CD14-positive monocyte (primary cell): ENCODE measurements at places on chromosomes 11 and 22.
A peak's percentile ranks its signal among the peaks of the same experiment; 100 is the strongest.

GRCh38 chr11:57427727-57428082, 784 bp upstream of the SLC43A3 start:
- DNase-seq = no peak

GRCh38 chr11:47018637-47019036, 82.1 kb downstream of the CSTPP1 start:
- DNase-seq = no peak

DNA sequence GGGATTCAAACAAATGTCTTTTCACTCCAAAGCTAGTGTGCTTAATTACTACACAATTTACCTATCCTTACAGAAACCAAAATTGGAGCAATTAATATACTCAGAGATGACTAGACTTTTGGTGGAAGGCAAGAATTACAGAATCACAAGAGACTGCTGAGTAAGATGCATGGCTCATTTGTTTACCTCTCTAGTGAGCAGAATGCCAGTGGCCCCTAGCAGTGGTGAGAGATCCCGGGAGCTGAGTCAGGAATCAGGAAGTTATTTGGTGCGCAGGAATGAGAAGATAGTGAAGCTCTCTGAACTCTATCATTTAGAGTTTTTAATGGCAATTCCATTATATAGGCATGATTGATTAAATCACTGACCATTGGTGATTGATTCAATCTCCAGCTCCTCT, 188.9 kb upstream of the SESN3 start:
- DNase-seq = no peak

DNA sequence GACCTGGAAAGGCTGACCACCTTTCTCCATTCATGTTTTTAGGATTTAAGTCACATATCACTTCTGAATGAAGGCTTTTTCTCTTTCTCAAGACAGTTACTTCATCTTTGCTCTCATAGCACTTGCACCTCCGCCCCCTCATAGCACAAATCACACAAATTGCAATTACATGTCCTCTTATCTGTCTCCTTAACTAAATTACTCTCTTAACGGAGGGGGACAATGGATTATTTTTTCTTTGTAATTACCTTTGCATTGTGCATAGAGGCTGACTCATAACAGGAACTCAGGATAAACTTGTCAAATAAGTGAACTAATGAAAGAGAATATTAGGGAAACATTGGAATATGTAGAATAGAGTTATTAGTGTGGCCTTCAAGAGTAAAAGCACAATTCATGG, 94.7 kb downstream of the MUC15 start:
- DNase-seq = no peak

- no peak for DNase-seq
Measured at GRCh38 chr11:123065621-123066020, 3.7 kb upstream of the HSPA8 start.

- DNase-seq = no peak
Measured at GRCh38 chr11:87351676-87352075, 313.9 kb downstream of the TMEM135 start.

- DNase-seq = no peak
Measured at GRCh38 chr11:116169776-116170175, 603.0 kb downstream of the BUD13 start.

GRCh38 chr22:48973694-48974041, 854.0 kb downstream of the BRD1 start:
- DNase-seq = no peak

GRCh38 chr11:28242596-28242995, 134.4 kb downstream of the METTL15 start:
- DNase-seq = no peak

- no peak for DNase-seq
Measured at GRCh38 chr11:122917311-122917710, 34.8 kb downstream of the JHY start.

- peak; percentile 50 for DNase-seq
Measured at GRCh38 chr22:39530692-39531331, 1.7 kb downstream of the RPS19BP1 start.

- no peak for DNase-seq
Measured at GRCh38 chr11:88179141-88179540, 3.9 kb upstream of the RAB38 start.

- no peak for DNase-seq
Measured at GRCh38 chr22:44039566-44040171, 15.6 kb downstream of the PARVB start.

DNA sequence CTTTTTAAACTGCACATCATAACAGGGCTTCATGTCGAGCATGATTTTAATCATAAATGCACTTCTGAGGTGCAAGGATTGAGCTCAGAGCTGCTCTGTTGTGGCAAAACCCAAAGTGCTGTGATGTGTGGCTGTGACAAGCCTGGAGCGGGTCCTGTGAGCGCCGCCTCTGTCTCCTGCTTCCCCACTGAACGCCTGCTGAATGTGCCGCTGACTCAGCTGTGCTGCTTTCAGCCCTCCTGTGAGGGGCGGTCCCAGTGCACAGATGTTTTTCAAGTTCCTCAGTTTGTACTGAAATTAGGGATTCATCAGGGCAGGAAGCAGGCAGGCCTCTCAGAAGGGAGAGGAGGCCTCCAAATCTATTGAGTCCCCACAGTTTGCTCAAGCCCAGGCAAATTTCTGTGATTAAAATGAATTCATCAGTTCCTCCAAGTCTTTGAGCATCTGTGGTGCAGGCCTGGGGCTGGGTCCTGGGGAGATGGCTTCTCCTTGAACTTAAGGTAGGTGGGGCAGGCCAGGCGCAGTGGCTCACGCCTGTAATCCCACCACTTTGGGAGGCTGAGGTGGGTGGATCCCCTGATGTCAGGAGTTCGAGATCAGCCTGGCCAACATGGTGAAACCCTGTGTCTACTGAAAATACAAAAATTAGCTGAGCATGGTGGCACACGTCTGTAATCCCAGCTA, 3.0 kb upstream of the GTSE1 start:
- DNase-seq = peak; percentile 26

GRCh38 chr11:78499971-78500370, 74.7 kb downstream of the NARS2 start:
- DNase-seq = no peak

DNA sequence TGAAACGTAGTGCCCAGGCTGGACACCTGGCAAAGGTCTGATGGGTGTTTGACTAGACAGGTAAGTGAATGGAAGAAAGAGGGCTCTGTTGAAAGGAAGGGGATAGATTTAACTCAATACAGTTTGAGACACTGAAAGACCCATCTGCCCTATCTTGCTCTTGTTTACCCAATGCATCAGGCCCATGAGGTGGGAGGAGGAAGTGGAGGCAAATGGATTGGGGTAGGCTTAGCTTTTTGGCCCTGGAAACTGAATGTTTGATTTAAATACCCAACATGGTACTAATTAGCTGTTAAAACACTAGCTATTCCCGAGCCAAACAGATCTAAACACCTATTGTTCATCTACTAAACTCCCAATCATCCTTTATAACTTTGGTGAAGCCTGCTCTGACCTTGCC, 3.5 kb upstream of the UVRAG start:
- no peak for DNase-seq

DNA sequence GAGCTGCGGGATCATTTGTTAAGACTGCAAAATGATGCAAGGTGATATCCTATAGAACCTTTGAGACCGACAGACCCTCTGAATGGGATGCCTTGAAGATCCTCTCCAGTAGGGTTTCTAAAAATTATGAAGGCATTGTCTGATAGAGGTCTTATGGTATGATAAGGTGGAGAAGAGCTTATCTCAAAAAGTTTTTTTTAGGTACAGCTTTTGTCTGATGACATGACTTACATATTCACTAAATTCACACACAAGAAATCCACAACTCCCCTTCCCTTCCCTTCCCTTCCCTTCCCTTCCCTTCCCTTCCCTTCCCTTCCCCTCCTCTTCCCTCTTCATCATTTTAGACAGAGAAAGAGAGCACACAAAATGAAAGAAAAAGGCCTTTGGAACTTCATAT, 118.4 kb upstream of the CTSC start:
- DNase-seq = no peak

DNA sequence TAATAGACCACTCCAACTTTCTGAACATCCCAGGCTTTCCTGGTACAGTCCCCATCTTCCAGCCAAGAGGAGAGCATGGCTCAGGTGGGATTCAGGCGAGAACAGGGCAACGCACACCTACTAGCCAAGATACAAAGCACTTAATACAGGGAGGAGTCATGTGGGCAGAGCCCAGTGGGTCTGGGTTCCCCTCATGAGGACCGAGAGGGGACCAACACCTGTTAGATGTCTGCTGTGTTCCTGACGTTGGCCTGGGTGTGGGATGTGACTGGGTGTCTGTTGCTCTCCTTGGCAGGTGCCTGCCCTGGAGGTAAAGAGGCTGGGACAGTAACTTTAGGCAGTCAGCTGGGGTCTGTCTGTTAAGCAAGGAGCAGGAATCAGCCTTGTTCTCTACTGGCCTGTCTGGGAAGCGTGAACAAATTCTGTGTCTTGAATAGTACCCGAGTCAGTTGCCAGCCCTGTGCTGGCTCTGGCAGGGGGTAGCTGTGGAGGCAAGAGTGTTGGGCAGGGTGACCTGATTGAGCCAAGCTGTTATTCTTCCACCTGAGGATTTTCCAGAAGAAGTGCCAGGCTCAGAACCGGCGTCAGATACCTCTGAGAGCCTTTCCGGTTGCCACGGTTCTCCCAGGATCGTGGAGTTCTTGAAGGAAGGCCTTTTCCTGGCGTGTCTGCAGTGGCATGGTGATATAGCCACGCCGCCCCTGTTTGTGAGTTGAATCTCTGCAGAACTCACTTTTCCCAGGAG, 56.3 kb downstream of the BCR start:
- DNase-seq = no peak

DNA sequence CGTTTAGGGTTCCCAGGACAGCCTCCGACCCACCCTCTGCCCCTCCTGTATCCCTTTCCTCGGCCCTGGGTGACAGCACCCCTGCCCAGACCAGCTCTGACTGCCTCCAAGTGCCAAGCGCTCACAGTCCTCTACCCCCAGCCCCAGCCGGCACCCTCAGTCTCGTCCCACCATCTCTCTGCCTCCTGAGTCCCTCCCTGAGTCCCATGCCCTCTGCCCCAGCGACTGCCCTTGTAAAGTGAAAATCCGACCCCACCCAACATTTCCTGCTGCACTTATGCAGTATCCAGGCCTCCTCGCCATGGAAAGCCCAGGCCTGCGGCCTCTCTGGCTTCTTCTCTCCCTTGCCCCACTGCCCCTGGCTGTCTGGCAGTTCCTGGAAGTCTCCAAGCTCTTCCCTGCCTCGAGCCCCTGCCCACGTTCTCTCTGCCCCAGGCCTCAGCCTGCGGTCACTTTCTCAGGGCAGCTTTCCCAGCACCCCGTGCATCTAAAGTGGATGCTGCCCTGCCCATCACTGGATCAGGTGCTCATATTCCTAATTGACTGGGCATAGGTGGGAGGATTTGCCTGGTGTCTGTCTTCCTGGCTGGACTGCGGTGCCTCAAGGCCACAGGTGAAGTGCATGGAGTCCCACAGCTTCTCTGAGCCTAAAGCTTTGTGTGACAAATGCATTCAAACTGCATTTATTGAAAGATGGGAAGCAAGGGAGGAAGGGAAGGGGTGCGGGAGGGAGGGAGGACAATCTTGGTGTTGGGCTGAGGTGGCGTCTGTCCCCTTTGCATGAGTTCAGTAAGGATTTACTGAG, 17.7 kb upstream of the IL2RB start:
- DNase-seq = no peak

DNA sequence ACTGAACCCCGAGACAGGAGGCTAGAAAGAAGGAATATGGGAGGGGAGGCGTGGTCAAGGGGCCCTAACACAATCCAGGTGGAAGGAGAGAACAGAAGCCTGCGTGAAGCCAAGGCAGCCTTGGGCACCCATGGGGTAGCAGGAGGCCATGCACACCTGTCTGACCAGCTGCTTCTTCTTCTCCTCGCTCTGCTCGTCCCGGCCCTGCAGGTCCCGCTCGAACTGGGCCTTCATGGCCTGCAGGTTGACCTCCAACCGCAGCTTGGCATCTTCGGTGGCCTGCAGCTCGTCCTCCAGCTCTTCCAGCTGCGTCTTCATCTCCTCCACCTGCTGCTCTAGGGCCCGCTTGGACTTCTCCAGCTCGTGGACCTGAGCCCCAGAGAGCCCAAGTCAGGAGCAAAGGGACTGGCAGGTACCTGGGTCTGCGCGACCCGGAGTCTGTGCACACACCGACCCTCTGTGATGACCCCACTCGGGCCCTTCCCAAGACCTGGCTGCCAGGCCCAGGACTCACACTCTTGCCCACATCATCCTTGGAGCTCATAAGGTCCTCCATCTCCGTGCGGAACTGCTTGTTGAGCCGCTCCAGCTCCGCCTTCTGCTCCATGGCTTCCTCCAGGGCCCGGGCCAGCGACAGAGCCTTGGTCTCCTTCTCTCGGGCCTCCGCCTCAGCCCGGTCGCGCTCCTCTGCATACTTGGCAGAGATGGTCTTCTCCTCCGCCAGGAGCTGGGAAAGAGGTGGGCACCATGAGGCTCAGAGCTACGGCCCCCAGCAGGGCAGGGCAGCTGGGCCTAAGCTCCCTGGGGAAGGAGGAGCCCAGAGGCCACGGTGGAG, 35.9 kb downstream of the APOL1 start:
- no peak for DNase-seq

- no peak for DNase-seq
Measured at GRCh38 chr11:123822032-123822431, 15.9 kb upstream of the OR6M1 start.

DNA sequence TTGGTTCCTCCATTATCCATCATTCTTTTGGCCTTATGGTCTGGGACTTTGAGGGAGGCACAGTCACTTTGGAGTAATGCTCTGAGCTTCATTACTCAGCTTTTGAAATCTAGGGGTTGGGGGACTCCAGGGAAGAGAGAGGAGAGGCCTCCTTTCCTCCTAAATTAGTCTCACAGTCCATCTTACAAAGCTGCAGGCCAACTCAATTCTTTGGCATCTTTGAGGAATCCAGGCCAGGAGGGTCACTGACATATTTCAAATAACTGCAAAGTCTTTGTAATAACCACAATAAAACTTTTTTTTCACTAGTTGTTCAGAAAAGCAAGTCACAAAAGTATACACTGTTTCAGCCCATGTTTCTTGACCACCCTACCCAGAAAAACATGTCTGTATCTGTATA, 73.3 kb upstream of the FAR1 start:
- DNase-seq = no peak

- DNase-seq = peak; percentile 53
Measured at GRCh38 chr11:86456075-86456939, 81.6 kb downstream of the CCDC81 start.

DNA sequence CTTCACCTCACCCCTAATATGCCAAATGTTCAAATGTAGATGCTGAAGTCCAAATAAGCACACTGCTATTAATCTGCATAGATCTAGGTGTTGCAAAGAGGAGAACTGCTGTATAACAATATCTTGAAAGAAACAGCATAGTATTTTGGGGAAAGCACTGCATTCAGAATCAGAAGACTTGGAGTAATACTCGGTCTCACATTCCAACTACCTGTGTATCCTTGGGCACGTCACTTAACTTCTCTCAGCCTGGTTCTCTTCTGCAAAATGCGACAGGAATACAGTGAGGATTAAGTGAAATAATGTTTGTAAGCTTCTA, 332 bp upstream of the HMGXB4 start:
- DNase-seq = no peak
